ENCODE measurements at places on chromosomes 12 and 14.

DNA sequence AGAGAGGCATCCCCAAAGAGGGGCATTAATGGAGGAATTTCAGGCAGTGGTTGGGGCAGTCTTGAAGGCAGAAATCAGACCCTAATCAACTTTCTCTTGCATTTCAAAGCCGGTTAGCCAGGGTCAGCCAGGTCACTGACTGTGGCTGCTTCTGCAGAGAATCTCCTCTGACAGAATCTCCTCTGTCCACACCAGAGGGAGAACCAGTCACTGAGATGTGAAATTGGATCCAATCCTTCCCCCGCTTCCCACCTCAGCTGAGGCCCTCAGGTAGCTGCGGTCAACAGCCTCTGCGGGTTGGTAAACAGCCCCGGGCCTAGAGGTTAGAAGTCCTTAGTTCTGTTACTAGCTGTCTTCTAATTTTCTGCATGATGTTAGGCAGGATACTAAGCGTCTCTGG is 39.8 kb upstream of the NUAK1 start:
- DNase-seq = no peak

GRCh38 chr12:56082967-56083366 is 3.0 kb downstream of the ERBB3 start:
- DNase-seq = no peak

GRCh38 chr12:45260104-45260815 is 44.4 kb downstream of the ANO6 start:
- DNase-seq = no peak

DNA sequence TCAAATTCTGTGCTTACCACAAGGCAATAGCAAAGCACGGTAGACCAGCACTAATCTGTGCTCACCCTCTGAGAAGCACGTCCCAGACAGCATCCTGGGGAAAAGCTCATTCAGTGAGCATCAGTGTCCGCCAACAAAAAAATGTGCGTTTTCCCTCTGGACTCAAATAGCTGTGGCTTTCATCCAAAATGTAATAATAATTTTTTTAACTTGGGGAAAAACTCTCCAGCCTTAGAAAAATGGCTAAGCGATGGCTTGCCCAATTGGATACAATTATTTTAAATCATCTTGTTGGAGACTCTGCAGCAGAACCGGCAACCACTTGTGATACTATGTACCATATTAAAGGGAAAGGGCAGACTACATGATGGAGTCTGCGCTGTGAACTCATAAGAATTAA is 1.1 kb upstream of the KRT77 start:
- no peak for DNase-seq

DNA sequence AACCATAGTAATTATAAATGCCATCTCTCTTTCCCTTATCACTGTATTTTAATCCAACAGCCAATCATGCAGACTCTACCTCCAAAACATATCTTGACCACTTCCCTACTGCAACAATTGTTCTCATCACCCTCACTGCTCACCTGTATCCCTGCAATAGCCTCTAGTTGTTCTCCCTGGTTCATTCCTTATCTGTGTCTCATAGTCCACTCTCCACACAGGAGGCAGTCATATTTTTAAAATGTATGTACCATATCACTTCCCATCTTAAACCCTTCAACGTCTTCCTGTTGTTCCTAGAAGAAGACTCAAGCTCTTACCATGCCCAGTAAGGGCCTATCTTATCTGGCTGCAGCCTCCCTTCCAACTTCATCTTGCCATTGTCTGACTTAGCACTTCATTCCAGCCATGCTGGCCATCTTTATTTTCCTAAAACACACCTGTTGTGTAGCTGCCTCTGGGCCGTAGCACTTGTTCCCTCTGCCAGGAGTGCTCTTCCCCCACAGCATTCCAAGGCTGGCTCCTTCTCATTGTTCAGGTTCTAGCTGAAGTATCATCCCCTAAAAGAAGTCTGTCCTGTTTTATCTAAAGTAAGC is 27.8 kb upstream of the BHLHE41 start:
- no peak for DNase-seq

DNA sequence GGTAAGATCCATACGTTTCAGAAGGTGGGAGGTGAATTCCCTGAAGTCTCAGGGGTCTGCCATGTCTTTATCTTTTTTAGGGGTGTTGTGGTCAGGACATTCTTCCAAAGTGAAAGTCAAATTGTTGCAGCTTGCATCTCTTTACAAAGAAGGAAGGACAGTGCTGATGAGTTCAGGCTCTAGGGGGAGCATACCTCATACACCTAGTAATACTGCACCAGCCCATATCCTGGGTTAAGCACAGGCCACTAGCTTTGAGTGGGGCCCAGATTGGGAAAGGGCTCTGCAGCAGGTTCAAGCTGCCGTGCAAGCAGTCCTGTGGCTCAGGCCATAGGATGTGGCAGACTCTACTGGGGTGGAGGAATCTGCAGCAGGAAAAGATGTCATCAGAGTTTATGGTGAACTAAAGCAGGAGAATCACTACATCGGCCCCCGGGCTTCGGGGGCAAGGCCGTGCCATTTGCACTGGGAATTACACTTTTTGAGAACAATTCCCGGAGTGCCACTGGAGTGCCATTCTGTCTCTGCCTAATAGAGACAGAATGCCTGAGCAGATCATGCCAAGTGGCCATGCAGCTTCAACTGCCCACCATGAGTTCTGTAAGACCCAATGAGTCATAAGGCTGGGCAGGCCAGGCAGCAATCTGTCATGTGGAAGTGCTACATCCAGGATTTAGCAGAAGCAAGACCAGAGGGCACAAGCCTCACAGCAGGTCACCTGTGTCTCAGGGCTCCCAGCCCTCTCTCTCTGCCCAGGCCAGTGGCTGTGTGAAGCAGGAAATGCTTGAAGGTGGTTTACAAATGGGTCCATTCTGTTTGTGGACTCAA is 32.3 kb downstream of the DIO3 start:
- DNase-seq = no peak

Measured in BE2C (cell line).